ENCODE measurements at places on chromosomes 5 and 9.

DNA sequence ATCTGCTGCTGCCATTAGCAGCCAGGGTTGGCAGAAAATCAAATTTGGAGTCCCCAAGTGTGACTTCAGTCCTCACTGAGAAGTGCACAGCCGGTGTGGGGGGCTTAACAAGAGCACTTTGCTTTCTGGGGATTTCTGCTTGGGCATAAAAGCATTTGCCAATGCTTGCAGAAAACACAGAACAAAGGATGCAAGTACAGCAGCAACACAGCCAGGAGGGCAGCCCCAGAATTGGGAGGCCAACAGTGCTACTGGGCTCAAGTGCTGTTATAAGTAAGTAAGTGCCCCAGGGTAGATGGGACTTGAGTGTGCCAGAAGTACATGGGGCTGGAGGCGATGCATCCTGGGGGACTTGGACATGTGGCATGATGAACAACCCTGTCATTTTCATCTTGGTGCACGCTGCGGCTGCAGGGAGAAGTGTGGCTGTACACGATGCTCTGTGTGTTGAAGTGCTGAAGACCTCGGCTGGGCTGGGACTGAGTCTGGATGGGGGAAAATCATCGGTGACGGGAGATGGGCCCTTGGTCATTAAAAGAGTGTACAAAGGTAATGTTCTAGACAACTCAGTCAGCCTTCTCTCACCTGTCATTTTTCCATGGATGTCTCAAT is 73.3 kb downstream of the GOLPH3 start:
- DNase-seq: no peak

- DNase-seq: no peak
Observed at GRCh38 chr5:7420510-7421280, 24.8 kb downstream of the ADCY2 start.

DNA sequence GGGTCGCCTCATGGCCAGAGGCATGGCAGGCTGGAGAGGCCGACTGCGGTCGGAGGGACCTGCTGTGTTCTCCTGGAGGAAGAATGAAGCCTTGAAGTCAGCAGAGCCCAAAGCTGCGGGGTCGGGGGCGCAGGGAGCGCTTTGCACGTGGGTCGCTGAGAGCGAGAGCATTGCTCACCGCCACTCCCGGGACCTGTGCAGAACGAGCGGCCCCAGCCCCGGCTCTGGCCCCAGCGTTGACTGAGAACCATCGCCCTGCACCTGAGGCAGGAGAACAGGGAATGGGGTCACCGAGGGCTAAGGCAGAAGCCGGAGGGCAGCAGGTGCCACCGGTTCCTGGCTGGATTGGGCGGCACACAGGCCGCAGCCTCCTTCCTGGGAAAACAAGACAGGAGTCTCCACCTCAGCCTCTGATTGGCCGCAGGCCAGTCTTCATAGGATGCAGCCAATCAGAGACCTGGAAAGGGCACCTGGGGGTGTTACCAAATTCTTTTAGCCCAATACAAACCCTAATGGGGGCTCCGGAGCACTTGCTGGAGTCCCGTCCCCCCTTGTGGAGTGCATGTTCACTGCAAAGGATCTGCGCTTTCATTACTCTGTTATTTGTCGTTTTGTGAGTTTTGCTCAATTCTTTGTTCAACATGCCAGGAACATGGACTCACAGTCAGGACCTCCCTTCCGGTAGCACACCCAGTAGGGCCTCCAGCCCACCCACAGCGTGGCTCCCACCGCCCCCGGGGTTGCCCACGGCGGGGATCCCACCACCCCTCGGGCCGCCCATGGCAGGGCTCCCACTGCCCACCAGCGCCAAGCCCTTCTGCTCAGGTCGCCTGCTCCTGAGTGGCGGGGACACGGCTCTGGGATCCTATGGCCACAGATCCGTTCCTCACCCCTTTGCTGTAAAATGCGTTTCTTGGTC is 24.7 kb upstream of the SLC6A19 start:
- no peak for DNase-seq

- no peak for DNase-seq
Observed at GRCh38 chr9:120351106-120351505, 228.9 kb downstream of the CDK5RAP2 start.

- DNase-seq: no peak
Observed at GRCh38 chr9:14136047-14136635, 177.8 kb downstream of the NFIB start.

DNA sequence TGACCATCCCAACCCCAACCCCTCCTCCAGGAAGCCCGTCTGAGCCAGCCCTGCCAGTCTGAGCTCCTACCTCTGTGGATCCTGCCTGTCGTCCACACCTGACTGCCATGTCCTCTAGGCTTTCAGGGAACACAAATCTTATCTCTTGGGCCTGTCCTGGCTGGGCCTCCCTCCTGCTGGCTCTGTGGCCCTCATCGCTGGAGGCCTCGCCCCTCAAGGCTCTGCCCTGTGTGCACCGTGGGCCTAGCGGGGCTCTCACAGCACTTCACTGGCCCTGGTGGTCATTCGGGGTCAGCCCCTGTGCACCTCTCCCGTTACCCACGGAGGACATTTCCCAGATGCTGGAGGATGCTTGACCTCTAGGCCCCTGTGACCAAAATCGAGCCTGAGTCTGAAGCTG is 133.3 kb downstream of the RXRA start:
- no peak for DNase-seq

GRCh38 chr5:14247054-14247386 is 103.9 kb downstream of the TRIO start:
- no peak for DNase-seq

- no peak for DNase-seq
Observed at GRCh38 chr5:109486200-109486804, 76.5 kb upstream of the PJA2 start.

DNA sequence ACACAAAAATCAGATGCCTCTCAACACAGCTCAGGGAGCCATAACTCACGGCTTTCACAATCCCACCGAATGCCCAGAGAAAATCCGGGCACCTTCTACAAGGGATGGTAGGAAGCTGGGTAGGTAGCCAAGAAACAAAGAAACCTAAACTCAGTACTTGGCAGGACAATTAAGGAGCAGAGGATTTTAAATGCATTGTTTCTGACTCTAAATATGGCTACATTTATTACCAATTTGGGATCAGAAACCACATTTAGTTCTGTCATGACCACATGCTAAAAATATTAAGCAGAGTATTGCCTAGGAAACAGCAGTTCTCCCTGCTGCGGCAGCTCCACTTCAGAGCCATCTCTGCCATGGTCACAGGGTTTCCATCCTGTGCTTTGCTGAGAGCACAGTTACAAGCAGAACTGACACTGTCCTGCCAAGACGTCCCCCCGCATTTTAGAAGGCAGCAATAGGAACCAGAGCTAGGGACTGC is 57.5 kb downstream of the SIL1 start:
- DNase-seq: no peak

GRCh38 chr5:7597059-7597642 is 201.2 kb downstream of the ADCY2 start:
- no peak for DNase-seq

DNA sequence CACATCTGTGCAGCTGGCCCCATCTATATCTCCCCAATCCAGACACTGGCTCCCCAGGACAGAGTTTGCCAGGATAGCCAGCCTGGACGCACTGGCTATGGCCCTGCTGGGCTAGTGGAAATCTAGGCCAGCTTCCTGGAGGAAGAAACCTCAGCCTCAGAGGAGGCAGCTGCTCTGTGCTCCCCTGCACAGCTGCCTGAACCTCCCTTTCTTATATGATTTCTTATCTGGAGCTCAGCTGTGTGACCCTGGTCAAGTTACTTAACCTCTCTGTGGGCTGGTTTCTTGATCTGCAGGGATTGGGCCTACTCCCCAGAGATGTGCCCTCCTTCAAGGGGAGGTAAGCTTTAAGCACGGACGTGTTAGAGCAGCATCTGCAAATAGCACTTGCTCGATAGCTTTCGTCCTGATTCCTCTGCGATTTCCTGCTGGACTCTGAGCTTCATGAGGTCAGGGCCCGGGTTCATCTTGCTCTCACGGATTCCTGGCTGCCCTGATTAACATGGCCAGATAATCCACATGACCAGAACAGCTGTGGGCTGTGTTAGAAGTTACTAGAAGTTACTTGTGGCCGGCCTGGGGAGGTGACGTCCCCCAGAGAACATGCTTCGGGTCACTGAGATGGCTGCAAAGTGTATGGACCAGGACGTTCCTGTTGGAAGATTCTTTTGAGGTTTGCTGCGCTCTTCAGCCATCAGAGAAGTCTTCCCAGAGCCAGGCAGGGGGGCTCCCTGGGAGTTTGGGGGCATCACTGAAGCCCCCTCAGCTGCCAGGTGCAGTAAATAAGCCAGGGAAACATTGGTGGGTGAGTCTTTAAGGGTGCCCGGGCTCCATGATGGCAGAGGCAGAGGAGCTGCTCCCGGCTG is 14.5 kb downstream of the C9orf50 start:
- DNase-seq: no peak

DNA sequence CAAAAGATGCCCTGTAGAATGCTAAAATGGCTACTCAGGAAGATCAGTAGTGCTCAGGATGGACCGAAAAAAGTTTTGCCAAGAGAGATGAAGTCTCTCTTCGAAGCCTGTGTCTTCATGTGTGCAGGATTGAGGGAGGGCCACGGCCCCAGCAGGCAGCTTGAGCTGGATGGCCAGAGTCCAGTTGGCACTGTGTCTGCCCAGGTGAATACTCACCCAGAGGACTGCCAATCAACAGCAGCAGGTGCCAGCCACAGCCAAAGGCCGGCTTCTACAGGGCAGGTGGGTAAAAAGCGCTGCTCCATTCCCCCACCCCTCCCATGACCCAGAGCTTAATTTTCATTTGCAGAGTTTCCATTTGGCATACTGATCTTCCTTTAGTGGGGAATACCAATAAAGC is 287.9 kb upstream of the ZNF608 start:
- no peak for DNase-seq

DNA sequence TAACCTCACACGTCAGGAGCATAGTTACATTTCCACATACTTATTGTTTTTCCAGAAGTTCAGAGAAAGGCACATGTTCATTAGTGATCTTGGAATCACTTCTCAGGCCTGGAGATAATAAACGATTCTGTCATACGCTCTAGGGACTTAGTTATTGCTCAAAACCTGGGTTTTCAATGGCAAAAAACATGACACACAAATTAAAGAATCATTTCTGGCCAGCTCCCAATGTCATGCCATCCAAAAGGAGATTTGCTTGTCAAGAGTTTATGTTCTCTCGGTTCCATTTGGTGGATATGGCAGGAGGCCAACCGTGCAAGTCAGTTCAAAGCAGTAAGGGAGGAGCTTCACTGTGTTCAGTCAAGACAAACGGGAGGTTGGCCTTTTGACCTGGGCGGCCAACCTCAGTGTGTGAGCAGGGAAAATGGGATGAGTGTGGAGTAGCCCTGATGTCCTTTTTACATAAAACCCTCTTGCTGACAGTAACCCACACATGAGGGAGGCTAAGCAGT is 123.4 kb downstream of the NXNL2 start:
- no peak for DNase-seq

GRCh38 chr9:120713257-120714087 is 798 bp downstream of the MEGF9 start:
- no peak for DNase-seq

DNA sequence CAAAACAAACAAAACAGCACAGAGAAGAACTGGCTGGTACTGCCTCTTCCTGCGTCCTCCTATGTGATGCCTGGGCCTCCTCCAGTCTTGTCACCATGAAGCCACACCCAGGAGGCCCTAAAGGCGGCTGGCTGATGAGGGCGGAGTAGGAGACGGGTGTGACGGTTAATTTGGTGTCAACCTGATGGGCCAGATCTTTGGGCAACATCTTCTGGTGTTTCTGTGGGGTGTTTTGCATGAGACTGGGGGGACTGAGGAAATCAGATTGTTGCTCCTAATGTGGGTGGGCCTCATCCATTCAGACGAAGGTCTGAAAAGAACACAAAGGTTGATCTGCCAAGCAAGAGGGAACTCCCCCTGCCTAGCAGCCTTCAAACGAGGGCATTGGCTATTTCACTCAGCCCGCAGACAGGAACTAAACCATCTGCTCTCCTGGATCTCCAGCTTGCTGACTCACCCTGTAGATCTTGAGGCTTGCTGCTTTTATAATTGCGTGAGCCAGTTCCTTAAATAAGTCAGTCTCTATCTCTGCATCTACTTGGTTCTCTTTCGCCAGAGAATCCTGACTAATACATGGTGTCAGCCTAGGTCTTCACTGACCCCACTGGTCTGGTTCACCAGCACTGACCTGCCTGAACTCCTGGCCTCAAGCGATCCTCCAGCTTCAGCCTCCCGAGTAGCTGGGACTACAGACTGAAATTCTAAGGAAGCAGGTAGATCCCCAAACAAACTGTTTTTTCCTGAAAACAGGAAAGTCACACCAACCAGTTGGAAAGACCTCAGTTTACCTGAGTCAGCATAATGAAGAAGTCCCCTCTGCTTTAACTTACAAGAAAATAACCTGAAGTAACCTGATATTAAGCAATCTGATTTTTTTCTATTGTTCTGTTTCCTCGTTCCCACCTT is 12.8 kb upstream of the ZFP62 start:
- no peak for DNase-seq

DNA sequence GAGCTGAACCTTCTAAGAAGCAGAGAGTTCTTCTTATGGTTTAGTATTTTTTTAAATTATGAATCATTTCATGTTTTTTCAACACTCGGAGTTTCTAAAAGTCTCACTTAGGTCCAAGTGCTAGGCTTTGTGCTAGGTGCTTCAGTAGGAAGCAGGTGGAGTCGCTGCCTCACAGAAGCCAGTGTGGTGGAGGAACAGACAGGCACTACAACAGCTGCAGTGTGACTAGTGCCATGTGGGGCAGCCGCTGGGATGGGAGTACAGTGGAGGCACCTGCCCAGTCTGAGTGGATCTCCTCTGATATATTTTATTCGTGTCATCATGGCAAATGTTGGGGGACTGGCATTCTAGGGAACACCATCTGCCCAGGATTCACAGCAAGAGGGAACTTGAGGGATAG is 15.3 kb downstream of the PCDHGC5 start:
- DNase-seq: no peak

DNA sequence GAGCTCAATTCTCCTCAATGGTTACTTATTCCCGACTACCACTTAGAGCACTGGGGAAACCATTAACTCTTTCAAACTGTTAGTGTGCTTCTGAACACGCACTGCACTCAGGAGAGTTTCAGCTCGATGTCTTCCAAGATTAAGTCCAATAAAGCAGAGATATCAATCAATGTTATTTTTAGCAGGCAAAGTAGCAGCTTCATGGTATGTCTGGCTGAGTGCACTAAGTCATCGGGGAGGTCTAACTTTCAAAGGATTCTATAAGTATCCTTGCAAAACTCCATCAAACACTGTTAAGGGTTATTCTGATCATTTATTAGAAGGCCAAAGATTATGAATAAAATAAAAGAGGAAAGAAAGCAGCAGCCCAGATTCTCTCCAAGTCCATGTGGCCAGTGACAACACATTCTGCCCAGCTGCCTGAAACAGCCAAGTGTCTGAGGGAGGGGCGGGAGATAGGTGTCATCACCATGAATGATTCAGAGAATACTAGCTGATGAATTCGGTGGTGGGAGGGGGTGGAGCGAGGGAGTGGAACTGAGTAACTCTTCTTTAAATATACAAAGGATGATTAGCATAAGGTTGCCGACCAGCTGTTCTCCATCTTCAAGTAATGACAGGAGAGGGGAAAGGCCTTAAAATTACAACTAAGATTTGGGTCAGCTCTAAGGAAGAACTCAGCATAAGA is 21.3 kb downstream of the NREP start:
- DNase-seq: no peak

- peak; percentile 11 for DNase-seq
Observed at GRCh38 chr5:173581408-173582215, 34.8 kb downstream of the BOD1 start.

Measured in T-helper 17 cell (primary cell).